Spinal cord (tissue), 10 donors: ENCODE measurements at places on chromosomes 7 and 10. TPM values are rescaled to one million over a fixed set of nuclear protein-coding genes. Genes with fewer than 3 reads are reported as not detected.
A peak's percentile ranks its signal among the peaks of the same experiment; 100 is the strongest.

Gene NUTM2E
- 0.88 TPM for total RNA-seq

Gene SFXN2
- 6.9 TPM for total RNA-seq

Gene PRKAR2B
- 69.3 TPM for total RNA-seq

Gene TES
- 35.4 TPM for total RNA-seq

Gene DHTKD1
- 33.2 TPM for total RNA-seq

Gene FHIP2A
- total RNA-seq = 46.4 TPM

- no peak for DNase-seq
Measured at GRCh38 chr7:98205162-98205845, 5.9 kb upstream of the BHLHA15 start.

- DNase-seq = peak; percentile 87
Measured at GRCh38 chr7:111756687-111757178, 194.4 kb upstream of the IMMP2L start.

DNA sequence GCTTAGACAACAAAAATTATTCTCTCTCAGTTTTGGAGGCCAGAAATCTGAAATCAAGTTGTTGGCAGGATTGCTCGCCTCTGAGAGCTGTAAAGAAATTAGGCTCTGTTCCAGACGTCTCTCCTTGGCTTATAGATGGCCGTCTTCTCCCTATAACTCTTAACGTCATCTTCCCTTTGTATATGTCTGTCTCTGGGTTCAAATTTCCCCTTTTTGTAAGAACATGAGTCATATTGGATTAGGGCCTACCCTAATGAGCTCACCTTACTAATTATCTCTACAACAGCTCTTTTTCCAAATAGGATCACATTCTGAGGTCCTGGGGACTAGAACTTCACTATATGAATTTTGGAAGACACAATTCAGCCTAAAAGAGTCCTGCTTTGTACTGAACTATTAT lies 22.4 kb downstream of the GALNTL5 start:
- no peak for DNase-seq

DNA sequence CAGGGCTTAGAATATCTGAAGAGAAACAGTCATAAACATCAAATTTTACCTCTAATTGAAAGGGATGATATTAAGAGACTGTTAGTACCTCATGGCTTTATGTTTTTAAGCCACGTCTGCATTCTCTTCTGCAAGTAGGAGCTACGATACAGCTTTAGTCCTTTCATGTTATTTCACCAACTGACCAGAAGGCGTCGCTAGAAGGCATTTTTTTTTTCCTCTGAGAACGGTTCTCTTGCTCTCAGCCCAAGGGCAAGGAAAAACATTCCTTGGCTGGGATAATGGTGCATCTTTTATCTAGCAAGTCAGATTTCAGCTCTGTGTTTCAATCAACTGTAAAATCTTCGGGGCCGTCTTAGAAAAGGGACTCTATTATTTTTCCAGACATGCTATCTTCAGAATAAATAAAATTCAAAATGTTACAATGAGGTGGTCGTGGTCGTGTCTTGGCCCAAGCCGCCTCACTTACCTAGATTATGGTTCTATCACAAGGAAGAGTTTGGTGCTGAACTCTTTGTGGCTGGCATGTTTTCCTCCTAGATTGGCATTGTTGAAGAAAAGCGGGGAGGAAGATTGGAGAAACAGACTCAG lies 41.6 kb upstream of the LYZL2 start:
- peak; percentile 91 for DNase-seq

- DNase-seq = no peak
Measured at GRCh38 chr10:127964621-127965020, 57.7 kb downstream of the PTPRE start.

GRCh38 chr7:124412531-124412930 lies 353.1 kb downstream of the GPR37 start:
- no peak for DNase-seq

DNA sequence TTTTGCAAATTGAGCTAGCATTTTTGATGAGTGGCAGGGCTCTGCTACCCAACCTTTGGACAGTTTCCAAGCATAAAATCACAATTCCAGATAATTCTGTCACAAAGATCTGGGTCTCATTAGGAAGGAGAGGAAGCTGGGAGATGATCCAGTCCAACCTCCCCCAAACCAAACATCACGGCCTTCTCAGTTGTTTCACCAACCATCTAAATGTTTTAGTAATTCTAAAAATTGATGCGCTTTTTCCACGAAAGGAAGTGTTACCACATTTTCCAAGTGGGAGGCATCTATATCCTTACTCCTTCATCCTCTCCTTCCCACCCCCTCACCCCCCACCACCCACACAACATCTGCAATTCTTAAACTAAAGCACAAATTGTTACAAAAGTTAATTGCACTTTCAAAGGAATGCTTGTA lies 108.3 kb downstream of the EGFR start:
- no peak for DNase-seq
